Left colon (tissue), 2 donors: ENCODE measurements at places on chromosomes 1 and 21. TPM values are rescaled to one million over a fixed set of nuclear protein-coding genes. Genes with fewer than 3 reads are reported as not detected.

DNA sequence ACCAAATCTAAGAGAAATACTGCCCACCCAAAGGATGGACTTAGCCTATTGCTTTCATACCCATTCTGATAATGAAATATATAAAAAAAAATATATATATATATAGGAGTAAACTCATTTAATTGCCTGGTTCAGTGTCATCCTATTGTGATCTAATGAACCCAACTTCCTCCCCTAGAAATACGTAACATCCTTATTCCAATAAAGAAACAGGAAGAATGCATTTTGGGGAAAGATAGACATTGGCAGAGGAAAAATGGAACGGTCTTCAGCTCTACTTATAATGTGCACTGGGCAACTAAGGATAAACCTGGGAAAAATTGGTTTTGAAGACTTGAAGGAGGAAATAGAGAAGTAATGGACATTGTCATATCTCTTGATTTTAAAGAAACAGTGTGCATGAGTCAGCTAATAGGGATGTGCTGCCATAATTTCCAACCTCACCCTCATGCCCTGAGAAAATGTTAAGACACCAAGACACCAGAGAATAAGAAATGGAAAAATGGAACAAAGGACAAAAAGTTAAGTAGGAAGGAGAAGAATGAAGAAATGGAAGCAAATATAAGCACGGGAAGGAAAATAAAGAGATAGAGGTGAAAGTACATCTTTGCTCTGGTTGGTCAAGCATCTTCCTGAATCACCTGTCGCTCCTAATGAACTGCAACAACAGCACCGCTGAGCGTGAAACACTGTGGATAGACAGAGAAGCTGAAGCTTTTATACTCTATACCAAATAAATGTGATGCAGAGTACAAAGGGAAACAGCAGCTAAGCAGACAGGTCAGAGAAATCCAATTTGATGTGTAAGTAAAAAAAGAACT, 5.4 kb downstream of the UBR4 start:
- DNase-seq, result no peak

GRCh38 chr1:6141592-6141991, 38.5 kb downstream of the CHD5 start:
- no peak for DNase-seq

DNA sequence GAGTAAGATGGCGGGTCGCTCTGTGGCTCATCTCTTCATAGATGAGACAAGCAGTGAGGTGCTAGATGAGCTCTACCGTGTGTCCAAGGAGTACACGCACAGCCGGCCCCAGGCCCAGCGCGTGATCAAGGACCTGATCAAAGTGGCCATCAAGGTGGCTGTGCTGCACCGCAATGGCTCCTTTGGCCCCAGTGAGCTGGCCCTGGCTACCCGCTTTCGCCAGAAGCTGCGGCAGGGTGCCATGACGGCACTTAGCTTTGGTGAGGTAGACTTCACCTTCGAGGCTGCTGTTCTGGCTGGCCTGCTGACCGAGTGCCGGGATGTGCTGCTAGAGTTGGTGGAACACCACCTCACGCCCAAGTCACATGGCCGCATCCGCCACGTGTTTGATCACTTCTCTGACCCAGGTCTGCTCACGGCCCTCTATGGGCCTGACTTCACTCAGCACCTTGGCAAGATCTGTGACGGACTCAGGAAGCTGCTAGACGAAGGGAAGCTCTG, 2.4 kb downstream of the TNFAIP8L2 start:
- DNase-seq, result no peak

DNA sequence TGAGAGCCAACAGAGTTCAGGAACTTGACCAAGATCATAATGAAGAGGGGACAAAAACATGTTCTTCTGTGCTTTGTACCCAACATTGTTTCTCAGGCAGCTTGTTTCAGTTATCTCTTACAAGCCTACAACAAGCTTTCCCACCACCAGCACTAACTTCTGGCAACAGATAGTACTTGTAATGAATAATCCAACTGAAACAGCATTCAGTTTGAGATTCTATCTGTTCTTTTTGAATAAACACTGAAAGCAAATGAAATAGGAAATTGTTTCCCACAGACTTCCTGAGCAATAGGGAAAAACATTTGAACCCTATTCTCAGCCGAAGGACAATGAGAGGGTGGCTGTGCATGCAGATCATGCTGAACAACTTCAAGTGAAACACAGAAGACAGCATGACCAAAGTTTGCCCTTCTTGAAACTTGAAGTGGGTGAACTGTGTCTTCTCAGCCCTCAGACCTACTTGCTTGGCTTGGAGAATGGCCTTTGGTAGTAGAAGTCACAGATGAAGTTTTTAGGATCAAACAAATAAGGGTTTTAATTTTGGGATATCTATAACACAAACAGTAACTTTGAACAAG, 11.2 kb upstream of the HOOK1 start:
- no peak for DNase-seq

GRCh38 chr21:37061926-37062592, 10.8 kb downstream of the PIGP start:
- DNase-seq, result no peak

- DNase-seq, result no peak
Observed at GRCh38 chr1:23816361-23816760, 8.9 kb downstream of the HMGCL start.

GRCh38 chr21:45122432-45123132, 48.2 kb downstream of the ADARB1 start:
- DNase-seq, result no peak

GRCh38 chr1:167430849-167431242, 87.5 kb downstream of the CD247 start:
- no peak for DNase-seq

GRCh38 chr21:46604329-46604974, 430 bp downstream of the S100B start:
- DNase-seq, result no peak

- no peak for DNase-seq
Observed at GRCh38 chr1:101290922-101291561, 54.2 kb downstream of the S1PR1 start.

DNA sequence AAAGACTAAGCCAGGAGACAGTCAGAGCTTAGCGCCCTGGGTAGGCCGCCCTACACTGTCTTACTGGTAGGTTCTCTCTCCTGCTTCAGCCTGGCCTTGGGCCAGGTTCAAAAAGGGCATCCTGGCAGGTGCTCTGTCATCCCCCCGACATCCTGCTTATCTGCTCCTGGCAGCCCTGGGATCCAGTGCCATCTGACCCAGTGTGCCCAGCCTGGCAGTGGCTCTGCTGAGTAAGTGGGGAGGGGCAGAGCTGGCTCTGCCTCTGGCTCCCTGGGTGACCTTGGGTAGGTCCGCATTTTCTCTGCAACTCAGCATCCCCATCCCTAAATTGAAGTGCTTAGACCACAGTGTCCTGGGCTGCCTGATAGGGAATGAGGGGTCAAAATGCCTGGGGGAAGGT, 549.9 kb downstream of the PTPRU start:
- no peak for DNase-seq

DNA sequence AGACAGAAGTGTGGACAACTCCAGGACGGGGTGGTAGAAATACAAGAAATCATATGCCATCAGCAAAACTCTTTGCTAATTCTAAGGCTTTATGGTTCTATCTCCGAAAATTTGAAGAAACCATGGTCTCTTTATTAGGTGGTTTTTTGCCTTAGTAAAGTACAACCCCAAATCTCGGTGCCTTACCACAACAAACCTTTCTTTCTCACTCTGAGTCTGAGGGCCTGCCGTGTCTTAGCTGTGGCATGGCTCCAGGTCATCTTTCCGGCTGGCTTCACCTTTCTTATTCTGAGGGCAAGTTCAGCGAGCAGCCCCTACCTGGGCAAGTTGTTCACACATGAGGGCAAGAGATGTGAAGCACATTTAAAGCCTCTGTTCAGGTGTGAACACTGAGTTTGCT, 280.6 kb downstream of the TTLL7 start:
- no peak for DNase-seq

GRCh38 chr1:978835-979743, 2.8 kb downstream of the PERM1 start:
- no peak for DNase-seq

DNA sequence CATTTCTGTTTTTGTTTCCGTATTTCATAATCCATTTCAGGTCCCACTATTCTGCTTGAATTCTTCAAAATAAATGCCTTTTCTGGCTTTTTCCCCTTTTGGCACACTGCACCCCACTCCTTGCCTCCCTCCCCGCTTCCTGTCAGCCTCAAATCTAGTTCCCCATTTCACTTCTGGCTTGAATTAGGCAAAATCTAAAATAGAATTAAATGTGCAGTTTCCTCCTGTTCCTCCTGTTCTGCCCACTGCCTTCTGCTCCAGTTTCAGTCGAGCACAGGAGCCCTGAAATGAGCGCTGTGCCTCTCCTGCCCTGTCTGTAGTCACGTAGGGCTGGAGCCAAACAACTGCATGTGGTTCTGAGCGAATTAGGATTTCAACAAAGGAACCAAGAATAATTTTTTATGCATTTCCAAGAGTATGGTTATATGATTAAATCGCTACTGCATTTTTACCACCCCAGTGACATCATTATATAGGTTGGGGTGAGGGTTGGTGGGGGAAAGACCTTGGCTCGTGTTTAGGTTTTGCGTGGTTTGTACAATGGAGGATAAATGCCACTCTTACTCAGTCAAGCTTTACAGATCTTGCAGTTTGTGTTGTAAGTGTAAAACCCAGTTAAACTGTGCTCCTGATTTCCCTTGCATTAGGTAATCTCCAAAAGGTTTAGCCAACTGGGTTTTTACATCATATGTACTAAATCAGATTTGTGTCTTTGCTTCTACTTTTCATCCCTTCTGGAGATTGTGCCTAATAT, 114.9 kb downstream of the VPS13D start:
- no peak for DNase-seq

DNA sequence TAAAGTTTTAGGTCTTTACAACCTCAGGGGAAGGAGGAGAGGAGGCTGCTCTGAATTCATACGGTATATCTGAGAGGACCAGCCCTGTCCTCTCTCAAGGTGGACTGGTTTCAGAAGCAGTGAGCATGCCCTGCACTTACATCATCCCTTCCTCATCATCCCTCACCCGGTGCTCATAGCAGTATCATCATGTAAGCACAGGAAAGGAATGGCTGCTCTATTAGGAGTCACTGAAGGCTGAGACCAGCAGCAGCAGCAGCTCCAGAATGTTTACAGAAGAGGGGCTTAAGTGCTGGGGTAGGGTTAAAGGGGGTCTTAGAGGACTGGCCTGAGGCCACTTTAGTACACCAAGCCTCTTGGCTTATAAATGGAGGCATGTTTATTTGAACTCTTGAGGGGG, 185.9 kb downstream of the AK5 start:
- DNase-seq, result no peak

DNA sequence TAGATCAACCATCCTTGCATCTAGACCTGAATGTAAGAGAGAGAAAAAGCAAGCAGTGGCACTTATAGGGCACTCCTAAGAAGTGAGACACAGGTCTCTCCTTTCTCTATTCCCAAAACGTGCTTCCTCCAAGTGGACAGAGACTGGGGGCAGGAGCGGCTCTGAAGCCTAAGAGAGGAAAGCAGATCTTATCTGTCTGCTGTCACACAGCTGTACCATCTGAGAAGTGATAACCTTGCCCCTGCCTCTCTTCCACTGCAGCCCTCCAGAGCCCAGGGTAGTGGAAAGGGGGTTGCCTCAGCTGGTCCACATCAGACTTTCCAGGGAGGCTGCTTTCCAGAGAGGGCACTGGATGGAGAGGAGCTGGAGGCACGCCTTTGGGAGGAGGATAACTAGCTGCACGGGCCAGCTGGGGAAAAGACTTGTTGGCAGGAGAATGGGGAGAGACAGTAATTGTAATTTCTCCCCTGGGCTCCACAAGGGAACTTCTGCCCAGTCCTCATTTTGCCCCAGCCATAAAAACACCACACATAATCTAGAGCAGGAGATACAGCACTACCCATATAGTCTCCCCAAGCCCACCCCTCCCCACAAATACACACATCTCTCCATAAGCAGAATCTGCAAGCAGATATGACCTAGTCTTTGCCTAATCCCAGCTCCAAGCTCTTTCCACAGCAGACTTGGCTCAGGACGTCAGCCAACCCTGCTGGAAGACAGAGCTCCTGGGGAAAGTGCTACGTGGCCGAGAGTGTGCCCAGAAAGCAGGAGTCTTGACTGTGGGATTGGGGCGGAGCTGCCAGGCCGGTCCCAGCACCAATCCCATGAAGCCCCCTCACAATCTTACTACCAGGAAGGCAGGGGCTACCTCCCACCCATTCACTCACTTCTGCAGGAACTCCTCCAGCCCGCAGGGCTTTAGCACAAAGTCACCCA, 31.2 kb downstream of the PIK3C2B start:
- DNase-seq, result no peak

DNA sequence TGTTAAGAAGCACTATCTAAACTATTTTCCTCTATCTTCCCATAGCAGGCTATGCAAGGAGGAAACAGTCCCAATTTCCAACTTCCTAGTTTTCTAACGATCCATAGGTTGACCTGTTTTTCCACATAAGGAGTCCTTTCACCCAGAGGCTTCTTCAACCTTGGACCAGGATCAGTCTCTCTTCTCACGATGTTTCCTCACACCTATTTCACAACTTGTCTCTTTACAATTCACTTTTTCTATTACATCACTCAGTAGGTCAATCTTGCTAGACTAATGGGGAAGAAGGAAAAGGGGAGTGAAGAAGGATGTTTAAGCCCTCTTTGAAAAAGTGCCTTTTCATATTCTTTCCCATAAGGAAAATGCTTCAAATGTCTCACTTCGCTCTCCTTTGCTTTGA, 15.9 kb downstream of the PALMD start:
- no peak for DNase-seq

DNA sequence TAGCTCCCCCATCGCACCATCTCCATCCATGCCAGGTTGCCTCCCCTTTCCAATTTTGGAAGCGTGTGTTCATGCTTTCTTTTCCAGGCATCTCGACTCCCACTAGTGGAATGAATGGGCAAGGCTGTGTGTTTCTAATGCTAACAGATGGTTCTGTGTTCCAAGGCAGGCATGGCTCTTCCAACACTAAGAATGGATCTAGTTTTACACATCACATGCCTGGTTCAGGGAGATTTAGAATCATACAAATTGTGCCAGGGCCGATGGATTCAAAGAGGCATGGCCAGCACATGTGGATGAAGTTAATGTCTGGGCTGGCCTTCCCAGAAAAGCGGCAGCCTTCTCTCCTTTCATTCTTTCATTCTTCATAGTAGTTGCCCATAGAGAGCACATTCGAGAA, 438.7 kb downstream of the PRDM2 start:
- DNase-seq, result no peak

DNA sequence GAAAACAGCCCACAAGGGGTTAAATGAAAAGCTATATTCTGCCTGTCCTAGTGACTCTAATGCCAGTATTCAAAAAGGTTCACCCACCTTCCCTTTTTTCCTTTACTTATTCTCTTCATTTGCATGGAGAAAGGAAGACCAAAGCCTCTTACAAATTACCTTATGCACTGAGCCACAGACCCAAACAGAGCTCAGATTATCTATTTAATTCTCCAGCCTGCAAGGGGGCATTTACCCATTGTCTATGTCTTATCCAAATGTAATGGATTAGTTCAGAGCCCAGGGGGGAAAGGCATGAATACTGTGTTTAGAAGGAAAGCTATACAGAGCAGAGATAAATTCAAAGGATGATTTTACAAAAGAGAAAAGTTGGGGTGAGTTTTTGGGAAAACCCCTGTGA, 388.5 kb downstream of the OMA1 start:
- no peak for DNase-seq

TCHHL1 gene
- total RNA-seq, result not detected

ADARB1 gene
- 6.9 TPM for total RNA-seq

PADI2 gene
- 276 TPM for total RNA-seq

CD2 gene
- total RNA-seq, result 3.5 TPM

TBCE gene
- total RNA-seq, result 19.2 TPM

LMOD1 gene
- 58.4 TPM for total RNA-seq

CD52 gene
- 12.9 TPM for total RNA-seq

AMY1B gene
- total RNA-seq, result not detected
